ENCODE measurements at places on chromosomes 2 and 18. TPM values are rescaled to one million over a fixed set of nuclear protein-coding genes. Genes with fewer than 3 reads are reported as not detected.

The XDH gene
- 0.15 TPM for total RNA-seq

The TXNL1 gene
- 58.6 TPM for total RNA-seq

The SGPP2 gene
- total RNA-seq: 0.67 TPM

The ITGAV gene
- total RNA-seq: 7.0 TPM

DNA sequence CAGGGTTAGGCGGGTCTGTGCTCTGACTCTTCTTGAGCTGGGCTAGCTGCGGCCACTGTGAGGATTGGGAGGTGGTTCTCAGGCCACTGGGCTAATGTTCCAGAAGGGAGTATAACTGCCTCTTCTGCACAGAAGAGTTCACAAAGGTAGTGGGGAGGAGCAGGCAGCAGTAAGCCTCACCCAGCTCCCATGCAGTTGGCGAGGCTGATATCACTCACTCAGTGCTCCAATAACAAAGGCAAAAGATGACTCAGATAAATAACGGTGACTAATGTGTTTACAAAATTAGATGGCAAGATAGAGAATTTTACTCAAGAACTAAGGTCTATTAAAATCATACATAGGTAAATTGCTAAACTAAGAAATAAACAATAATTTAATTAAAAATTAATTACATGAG, 174.2 kb upstream of the TMEM200C start:
- DNase-seq: no peak

DNA sequence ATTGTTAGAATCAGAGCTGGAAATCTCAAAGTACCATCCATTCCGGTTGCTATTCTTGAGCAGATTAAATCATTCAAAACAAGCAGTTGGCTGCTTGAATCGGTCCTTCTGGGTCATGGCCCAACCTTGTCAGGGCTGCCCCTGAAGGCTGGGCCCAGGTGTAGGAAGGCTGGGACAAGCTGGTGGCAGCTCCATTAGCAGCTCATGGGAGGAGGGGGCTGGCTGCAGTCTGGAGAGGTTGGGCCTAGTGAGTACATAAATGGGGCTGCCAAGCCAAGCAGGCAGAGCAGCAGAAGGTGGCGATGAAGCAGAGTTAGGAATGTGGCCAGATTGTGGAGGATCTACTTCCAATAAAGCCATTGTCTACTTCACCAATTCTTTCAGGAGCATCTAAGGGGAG, 81.4 kb downstream of the ADCYAP1 start:
- no peak for DNase-seq

GRCh38 chr2:30823452-30823851, 16.2 kb upstream of the CAPN13 start:
- DNase-seq: no peak

The NPHP1 gene
- 0.17 TPM for total RNA-seq

DNA sequence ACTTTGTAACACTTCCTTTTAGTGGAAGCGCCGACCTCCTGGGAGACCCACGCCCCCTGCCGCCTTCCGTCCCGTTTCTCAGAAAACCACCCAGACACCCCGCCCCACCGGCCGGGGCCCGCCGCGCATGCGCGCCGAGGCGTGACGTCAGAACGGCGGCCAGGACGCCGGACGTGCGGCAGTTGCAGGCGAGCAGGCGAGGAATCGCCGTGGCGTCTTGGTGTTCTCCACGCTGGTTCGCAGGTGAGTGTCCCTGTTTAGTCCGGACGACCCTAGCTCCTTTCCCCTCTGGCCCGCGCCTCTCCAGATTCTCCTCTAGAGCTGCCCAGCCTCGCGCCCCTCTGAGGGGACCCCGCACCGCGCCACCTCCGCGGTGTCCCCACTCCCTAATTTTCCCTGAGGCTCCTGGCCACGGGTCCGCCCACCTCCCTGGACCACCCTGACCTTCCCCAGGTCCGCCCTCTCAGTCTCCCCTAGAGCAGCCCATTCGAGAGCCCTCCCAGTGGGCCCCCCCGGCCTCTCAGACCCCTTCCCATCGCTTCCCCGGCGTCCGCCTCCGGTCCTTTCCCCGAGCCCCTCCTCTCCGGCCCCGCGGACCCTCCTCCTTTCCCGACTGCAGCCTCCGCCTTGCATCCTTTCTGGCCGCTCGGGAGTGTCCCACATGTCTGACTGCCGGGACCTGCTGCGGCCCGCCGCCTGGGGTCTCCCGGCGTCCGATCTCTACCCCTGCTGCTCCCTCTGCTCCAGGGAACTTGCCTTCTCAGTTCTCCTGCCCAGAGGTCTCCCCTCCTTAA, at the start of gene PLEKHB2:
TSS of gene PLEKHB2 (plus strand) at position 181 of the 794 bp plus-strand sequence. CDS start 15,606 bp downstream, outside the sequence.
- DNase-seq: peak; percentile 92

The SLC23A3 gene
- 2.3 TPM for total RNA-seq

- DNase-seq: no peak
Measured at GRCh38 chr2:18404708-18405107, 155.7 kb downstream of the RDH14 start.

DNA sequence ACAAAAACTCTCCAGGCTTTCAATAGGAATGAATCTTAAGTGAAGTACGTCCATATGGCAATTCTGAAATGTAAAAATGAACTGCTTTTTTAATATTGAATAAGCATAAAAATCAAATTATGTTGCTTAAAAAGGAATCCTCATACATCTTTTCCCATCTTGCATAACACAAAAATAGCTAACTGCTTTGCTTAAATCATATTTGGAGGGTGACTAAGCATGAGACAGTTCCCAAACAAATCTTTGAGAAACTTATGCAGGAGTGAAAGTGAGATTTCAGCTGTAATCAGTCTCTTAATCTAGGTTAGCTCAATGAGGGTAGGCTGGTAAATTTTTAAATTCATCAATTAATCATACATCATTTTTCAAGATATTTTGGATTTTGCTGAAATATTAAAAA, 111.5 kb downstream of the MBD5 start:
- no peak for DNase-seq
